ENCODE measurements at places on chromosomes 1 and 21.

DNA sequence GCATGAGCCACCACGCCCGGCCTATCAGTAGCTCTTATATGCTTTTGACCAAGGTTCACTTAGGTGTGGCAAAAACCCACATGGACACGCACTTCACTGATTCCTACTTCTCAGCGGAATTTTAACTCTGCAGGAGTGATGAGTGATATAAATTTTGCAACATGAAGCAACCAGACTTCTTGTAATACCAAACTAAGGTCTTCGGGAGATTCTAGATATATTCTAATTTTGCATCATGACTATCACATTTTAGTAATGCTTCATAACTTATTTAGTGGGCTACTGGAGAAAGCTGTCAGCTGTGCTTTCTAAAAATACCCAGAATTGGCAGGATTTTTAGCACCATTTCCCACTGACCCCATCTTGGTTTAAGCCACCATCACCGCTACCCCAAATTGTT, 27.8 kb downstream of the RHCE start:
- DNase-seq, result no peak

- no peak for DNase-seq
Measured at GRCh38 chr1:248098529-248098928, 3.5 kb downstream of the OR2L13 start.

- DNase-seq, result no peak
Measured at GRCh38 chr1:100710906-100711682, 8.4 kb upstream of the VCAM1 start.

- no peak for DNase-seq
Measured at GRCh38 chr1:41539418-41539805, 54.9 kb upstream of the EDN2 start.

DNA sequence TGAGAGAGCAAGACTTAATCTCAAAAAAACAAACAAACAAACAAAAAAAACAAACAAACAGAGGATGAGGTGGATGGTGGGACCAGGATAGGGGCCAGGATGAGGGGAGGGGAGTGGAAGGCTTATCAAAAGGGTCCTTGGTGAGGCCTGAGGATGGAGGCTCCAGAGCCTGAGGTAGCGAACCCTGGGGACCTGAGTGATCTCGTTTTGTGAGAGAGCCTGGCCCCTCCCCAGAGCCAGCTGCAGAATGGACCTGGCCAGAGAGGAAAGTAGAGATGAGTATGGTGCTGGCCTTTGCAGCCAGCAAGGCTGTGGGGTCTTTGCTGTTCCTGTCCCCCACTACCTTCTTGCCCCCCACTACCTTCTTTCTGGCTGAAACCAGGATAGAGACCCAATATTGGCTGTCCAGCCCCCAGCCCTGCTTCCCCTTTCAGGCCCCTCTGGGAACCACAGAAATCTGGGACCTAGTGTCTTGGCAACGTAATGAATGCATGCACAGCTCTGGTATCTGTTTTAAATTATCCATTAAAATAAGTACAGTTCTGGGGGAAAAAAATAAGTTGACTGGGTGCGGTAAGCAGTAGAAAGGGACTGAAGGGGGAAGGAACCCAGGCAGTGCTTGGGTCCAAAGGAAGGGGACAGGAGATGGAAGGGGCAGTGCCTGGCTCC, 1.1 kb upstream of the LMNA start:
- DNase-seq, result no peak

All from activated naive CD4-positive, alpha-beta T cell (primary cell).